Kidney capillary endothelial cell (primary cell): ENCODE measurements at places on chromosomes 12 and 14.

- no peak for DNase-seq
Measured at GRCh38 chr14:99282261-99283050, 10.5 kb upstream of the BCL11B start.

DNA sequence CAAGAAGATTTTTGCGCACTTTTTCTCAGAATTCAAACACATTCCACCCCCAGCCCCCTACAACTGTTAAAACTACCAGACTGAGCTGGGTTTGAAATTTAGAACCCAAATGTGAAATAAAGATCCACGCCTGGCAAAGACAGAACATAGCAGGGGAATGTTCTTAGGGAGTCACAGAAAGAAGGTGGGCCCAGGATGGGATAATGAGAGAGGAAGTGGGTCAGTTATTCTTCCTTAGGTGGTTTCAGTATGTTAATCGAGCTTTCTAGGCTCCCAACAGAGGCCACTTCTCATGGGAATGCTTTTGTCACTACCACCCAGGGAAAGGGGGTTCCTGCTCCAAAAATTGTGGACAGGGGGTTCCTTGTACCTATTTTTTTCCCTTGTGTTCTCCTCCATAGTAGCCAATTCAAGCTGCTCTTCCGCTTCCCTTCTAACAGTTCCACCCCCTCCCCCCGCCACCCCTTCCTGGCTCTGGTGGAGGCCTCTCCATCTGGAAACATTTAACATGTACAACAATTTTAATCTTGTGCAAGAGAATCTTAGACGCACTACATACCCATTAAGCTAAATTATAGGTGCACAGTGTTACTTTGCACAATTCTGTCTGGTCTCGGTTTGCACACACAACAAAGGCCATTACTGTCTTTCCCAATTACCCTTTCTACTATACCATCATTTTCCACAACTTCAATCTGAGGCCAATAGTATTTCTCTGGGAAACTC, 218.1 kb downstream of the MON2 start:
- no peak for DNase-seq

DNA sequence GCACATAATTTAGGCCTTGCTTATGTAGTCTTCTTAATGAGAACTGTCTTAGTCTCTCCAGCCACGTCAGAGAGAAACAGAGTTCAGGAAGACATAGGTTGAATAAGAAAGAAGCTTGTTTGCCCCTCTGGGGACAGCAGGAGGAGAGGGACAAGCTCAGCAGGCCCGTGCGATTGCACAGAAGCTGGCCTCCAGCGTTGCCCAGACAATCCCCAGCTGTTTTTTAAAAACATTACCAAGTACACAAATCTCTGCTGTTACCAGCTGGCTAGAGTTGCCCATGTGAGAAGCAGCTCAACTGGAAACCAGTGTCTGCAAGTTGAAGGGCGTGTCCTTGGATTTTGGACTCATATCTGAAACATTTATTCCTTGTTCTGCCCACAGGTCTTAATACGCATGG, 232.6 kb downstream of the EFCAB11 start:
- DNase-seq: no peak

DNA sequence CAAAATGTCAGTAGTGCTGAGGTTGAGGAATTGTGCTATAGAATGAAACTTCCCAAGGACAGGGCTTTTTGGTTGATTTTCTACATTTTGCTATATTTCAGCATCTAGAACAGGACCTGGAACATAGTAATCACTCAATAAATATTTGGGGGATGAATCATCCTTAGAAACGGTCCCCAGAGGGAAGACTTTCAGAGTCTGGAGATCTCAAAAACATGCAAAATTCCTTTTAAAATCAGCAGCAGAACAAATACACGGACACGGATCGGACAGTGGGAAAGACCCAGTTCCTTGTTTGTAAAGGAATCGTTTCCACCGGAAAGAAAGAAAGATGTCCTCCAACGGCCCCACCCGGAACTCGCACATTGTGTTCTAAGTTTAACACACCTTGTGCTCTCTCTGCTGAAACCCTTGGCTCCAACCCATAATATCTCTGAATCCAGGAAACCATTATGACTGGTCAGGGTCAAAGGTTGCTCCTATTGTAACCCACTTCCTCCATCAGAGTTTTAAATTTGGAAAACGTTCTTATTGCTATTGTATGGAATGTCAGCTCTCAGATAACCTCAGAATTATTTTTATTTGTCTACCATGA, 617.2 kb downstream of the MED13L start:
- DNase-seq: peak; percentile 98
